ENCODE measurements at places on chromosomes 1 and 21. TPM values are rescaled to one million over a fixed set of nuclear protein-coding genes. Genes with fewer than 3 reads are reported as not detected.

Gene RNU1-4
- total RNA-seq: 1,570 TPM

Gene SPRR2E
- not detected for total RNA-seq

- no peak for DNase-seq
- peaks cover 31% of the 10 kb centered on the region for H3K36me3 ChIP-seq
- H3K27me3 ChIP-seq: no peaks in the 10 kb centered on the region
- H3K4me1 ChIP-seq: peaks cover 44% of the 10 kb centered on the region
These were observed 50.9 kb downstream of the MDM4 start for GRCh38 chr1:204567071-204567470.

DNA sequence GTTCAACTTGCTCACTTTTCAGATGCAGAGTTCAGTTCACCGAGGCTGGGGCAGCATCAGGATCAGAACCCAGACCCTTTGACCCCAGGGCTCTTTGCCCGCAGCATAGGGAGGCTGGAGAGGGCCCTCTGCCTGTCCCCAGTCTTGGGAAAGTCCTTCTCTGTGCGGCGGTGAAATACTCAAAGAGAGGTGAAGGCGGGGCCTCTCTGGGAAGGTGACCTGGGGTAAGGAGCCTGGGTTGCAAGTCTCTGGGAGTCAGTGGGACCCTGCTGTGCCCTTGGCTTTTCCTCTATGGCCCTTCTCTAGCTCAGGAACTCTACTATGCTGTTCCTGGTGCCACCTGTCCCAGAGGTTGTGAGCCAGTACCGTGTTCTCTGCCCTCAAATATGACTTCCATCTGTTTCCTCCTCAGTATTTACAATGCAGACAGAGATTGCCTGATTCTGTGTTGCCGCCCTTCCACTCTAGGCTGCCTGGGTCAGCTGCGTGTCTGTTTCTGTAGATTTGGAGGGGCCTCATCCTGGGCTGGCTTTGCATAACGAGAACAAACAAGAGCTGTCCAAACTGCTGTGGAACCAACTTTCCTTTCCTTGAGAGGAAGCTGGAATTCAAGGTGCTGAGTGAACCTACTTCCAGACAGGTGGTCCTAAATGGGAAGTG, 18.7 kb upstream of the ZBTB21 start:
- H3K27ac ChIP-seq: no peak overlapping the region
- no peaks in the 10 kb centered on the region for H3K4me1 ChIP-seq
- peaks cover 2% of the 10 kb centered on the region for H3K27me3 ChIP-seq
- H3K4me3 ChIP-seq: no peak overlapping the region
- no peak for DNase-seq

DNA sequence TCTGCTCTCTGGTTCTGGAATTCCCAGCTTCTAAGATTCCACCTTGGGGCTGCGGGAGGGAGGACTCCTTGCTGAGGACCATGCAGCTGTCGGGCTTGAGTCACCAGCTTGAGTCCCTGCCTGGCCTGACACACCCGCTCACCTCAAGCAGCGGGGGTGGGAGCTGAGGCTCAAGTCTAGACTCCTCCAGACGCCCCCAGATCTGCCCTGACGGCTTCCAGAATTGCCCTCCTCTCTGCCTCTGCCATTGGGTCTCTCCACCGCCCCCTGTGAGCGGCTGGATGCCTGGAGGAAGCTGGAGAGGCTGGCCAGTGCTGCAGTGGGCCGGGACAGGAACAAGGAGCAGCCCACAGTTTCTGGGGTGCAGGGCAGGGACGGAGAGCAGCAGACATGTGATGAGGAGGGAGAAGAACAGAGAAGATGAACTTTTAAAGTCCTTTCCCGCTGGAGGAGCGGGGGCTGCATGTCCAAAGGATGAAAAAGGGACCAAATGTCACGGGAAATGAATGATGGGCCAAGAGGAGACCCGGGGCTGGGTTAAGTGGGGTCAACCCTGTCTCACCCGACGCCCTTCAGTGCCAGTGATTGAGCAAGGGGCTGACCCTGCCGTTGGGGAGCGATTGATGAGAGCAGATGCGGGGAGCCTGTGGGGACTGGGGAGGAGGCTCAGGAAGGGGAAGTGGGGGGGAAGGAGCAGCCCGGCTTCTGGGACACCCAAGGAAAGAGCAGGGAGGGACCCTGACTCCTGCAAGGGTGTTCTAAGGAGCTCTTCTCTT, 13.5 kb downstream of the CRABP2 start:
- DNase-seq: no peak
- peaks cover 15% of the 10 kb centered on the region for H3K4me1 ChIP-seq
- no peak overlapping the region for H3K4me3 ChIP-seq
- H3K27me3 ChIP-seq: peaks cover 73% of the 10 kb centered on the region
- H3K36me3 ChIP-seq: no peaks in the 10 kb centered on the region

- H3K4me1 ChIP-seq: peaks cover 5% of the 10 kb centered on the region
- H3K4me3 ChIP-seq: no peak overlapping the region
- no peaks in the 10 kb centered on the region for H3K36me3 ChIP-seq
- no peak overlapping the region for H3K27ac ChIP-seq
- DNase-seq: no peak
These were observed 235.2 kb downstream of the DISC1 start for GRCh38 chr1:231861541-231862481.

DNA sequence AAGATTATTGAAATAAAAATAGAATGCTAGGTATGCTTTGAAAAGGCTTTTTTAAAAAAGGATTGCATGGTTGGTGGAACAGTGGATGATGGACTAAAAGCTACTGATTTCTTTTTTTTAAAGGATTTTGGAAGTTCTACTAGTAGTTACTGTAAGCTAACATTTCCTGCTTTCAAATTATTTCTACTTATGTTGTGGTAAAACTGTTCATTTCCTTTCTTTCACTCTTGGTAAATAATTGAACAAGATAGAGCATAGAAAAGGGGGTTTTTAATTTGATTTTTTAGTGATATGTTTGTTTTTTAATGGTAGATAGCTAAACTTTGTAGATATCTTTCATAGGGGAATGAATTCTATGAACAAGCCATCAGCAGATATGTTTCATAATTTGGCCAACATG, 104.4 kb downstream of the OLFML2B start:
- H3K27ac ChIP-seq: peak overlapping the region; percentile 21
- no peak for DNase-seq
- peaks cover 13% of the 10 kb centered on the region for H3K4me1 ChIP-seq

- no peak for DNase-seq
- no peaks in the 10 kb centered on the region for H3K4me1 ChIP-seq
- no peak overlapping the region for H3K4me3 ChIP-seq
- H3K27me3 ChIP-seq: no peaks in the 10 kb centered on the region
- peaks cover 31% of the 10 kb centered on the region for H3K36me3 ChIP-seq
These were observed 15.4 kb upstream of the SPATC1L start for GRCh38 chr21:46199436-46200373.

GRCh38 chr1:232339073-232339472, 290.9 kb downstream of the SIPA1L2 start:
- peaks cover 8% of the 10 kb centered on the region for H3K4me1 ChIP-seq
- no peaks in the 10 kb centered on the region for H3K27me3 ChIP-seq
- no peak for DNase-seq
- no peak overlapping the region for H3K27ac ChIP-seq
- H3K36me3 ChIP-seq: no peaks in the 10 kb centered on the region

GRCh38 chr1:52323731-52324130, 42.3 kb downstream of the CC2D1B start:
- H3K4me1 ChIP-seq: no peaks in the 10 kb centered on the region
- no peaks in the 10 kb centered on the region for H3K27me3 ChIP-seq
- no peaks in the 10 kb centered on the region for H3K36me3 ChIP-seq
- no peak overlapping the region for H3K27ac ChIP-seq
- DNase-seq: no peak

GRCh38 chr1:163395790-163396189, 74.0 kb downstream of the NUF2 start:
- DNase-seq: no peak
- no peaks in the 10 kb centered on the region for H3K4me1 ChIP-seq
- H3K27me3 ChIP-seq: peaks cover 2% of the 10 kb centered on the region
- no peak overlapping the region for H3K27ac ChIP-seq
- H3K4me3 ChIP-seq: no peak overlapping the region

DNA sequence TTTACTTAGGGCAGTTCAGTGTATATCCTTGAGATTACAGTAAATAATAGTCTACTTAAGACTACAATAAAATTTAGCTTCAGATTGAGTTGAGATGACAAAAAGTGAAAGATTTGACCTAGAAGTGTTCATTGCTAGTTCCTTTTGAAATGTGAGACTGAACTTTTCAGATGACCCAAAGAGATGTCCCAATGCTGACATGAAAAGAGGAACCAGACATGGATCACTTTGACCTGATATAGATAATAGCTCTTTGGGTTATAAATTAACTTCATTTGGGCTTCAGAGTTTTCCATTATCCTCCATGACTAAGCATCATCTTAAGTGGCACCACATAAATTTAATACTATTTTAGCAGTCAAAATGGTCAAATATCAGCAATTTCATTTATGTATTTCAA, 25.7 kb upstream of the OR10J5 start:
- H3K36me3 ChIP-seq: no peaks in the 10 kb centered on the region
- no peaks in the 10 kb centered on the region for H3K27me3 ChIP-seq
- H3K4me3 ChIP-seq: no peak overlapping the region
- H3K4me1 ChIP-seq: no peaks in the 10 kb centered on the region

GRCh38 chr1:232377494-232377770, 252.5 kb downstream of the SIPA1L2 start:
- DNase-seq: no peak
- H3K27me3 ChIP-seq: peaks cover 3% of the 10 kb centered on the region

GRCh38 chr1:206695733-206696132, 11.0 kb downstream of the MAPKAPK2 start:
- H3K36me3 ChIP-seq: peaks cover 30% of the 10 kb centered on the region
- no peak for DNase-seq
- H3K4me1 ChIP-seq: peaks cover 58% of the 10 kb centered on the region
- no peak overlapping the region for H3K4me3 ChIP-seq

DNA sequence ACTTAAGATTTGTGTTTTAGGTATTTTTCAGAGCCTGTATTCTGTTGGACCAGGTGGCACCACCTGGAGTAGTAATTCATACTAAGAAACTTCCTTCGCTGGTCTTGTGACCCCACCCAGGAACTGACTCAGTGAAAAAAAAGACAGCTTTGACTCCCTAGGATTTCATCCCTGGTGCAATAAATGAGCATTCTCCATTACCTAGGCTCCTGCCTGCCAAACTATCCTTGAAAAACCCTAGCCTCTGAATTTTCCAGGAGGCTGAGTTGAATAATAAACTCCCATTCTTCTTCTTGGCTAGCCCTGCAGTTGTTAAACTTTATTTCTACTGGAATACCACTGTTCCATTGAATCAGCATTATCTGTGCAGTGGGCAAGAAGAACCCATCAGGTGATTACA, 10.6 kb upstream of the RGS18 start:
- DNase-seq: no peak
- no peak overlapping the region for H3K4me3 ChIP-seq
- H3K4me1 ChIP-seq: no peaks in the 10 kb centered on the region
- H3K27ac ChIP-seq: no peak overlapping the region

- no peaks in the 10 kb centered on the region for H3K36me3 ChIP-seq
- peak; percentile 16 for DNase-seq
- H3K4me3 ChIP-seq: no peak overlapping the region
These were observed 40.9 kb upstream of the BEND5 start for GRCh38 chr1:48817505-48818114.

DNA sequence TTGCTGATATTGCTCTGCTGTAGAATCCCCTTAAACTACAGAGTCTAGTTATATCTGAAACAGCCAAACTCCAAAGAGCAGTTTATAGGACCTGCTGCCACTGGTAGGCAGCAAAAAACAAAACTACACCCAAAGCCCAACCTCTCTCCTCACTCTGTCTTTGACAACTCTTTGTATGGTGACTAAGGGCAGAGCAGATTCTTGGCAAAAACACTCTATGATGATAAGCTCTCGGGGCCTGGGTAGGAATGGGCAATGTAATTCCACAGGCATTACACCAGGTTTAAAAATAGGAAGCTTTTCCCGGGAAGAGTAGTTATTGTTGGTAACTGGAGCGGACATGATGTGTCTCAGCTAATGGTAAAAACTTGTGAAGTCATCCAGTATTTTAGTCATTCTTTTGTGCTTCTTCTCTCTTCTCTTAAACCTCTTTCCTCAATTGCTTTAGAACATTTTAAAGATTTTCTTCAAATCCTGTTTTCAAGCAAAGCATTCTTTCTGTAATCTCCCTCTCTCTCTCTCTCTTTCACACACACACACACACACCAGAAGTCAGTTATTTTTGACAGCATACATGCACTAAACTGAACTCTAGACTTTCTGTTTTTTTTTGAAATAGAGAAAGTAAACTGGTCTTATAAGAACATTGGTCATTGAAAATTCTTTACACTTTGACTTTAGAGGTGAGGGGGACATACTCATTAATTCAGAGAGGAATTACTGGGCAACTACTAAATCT, 193.5 kb downstream of the PAPPA2 start:
- H3K27ac ChIP-seq: no peak overlapping the region
- H3K4me3 ChIP-seq: no peak overlapping the region
- H3K36me3 ChIP-seq: no peaks in the 10 kb centered on the region
- DNase-seq: no peak
- H3K27me3 ChIP-seq: no peaks in the 10 kb centered on the region

DNA sequence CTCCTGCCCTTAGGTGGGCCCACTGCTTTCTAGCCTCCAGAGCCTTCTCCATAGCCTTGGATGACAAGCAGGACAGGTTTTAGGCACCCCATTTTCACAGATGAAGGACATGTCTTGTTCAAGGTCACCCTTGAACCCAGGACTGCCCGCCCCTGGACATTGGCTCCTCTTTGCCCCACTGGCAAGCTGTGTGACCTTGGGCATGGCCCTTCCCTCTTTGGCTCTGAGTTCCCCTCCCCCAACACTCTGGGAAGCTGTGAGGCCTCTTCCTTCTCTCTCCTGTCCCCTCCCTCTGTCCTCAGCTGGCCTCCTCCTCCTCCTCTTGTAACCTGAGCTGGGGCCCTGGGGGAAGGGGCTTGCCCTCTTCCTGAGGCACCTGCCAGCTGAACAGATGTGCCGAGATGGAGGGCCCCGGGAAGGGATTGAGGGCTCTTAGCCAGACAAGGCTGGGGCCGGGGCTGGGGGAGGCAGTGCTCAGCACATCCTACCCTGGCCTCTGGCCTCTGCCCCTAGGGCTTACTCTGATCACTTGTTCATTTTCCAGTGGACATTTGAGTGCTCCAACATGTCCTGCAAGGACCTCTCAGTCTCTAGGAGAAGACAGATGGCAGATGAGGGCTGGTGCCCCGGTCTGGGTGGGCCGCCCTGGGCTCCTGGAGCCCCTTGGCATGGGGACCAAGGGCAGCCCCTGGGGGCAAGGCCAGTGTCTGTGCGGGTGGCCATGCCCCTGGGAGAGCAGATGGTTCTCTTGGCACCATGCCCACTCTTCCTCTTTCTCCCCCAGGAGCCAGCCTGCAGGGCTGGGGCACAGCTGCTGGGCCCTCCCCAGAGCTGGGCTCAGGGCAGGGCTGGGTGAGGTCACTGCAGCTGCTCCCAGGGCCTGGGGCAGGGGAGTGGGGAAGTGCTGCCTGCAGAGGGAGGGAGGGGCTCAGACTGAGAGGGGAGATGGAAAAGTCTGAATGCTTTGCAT, 10.7 kb downstream of the FOXO6 start:
- no peak overlapping the region for H3K4me3 ChIP-seq
- H3K27ac ChIP-seq: no peak overlapping the region
- peaks cover 33% of the 10 kb centered on the region for H3K27me3 ChIP-seq
- peaks cover 3% of the 10 kb centered on the region for H3K4me1 ChIP-seq
- DNase-seq: no peak
- no peaks in the 10 kb centered on the region for H3K36me3 ChIP-seq

- H3K27me3 ChIP-seq: peaks cover 9% of the 10 kb centered on the region
- no peak overlapping the region for H3K27ac ChIP-seq
- H3K36me3 ChIP-seq: no peaks in the 10 kb centered on the region
- DNase-seq: no peak
- H3K4me1 ChIP-seq: peaks cover 10% of the 10 kb centered on the region
These were observed 65.6 kb upstream of the USP24 start for GRCh38 chr1:55280731-55281130.
